ENCODE measurements at places on chromosomes 1 and 21. TPM values are rescaled to one million over a fixed set of nuclear protein-coding genes. Genes with fewer than 3 reads are reported as not detected.

AMPD2 gene
- 79.2 TPM for total RNA-seq

GRCh38 chr1:207695891-207696290, 51.0 kb downstream of the CR1L start:
- no peak overlapping the region for H3K27ac ChIP-seq
- H3K36me3 ChIP-seq, result no peaks in the 10 kb centered on the region
- no peak overlapping the region for H3K4me3 ChIP-seq
- H3K4me1 ChIP-seq, result no peaks in the 10 kb centered on the region
- H3K27me3 ChIP-seq, result peaks cover 31% of the 10 kb centered on the region
- no peak for DNase-seq

DNA sequence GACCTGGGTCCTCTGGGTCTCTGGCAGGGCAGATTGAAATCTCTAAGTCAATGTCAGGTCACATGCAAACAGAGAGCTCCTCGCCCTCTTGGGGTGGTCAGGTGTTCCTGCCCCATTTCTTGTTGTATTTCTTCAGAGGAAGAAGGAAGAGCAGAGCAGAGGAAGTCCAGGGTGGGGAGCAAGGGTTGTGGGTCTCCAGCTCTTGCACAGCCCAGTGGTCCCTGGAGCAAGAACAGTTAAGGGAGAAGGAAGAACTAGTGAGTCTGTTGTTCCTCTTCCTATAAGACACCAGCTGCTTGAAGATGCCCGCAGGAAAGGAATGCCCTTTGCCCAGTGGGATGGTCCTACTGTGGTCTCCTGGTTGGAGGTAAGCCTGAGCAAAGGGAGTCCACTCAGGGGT, 26.3 kb downstream of the MYOG start:
- peaks cover 10% of the 10 kb centered on the region for H3K27me3 ChIP-seq
- H3K27ac ChIP-seq, result no peak overlapping the region
- no peaks in the 10 kb centered on the region for H3K36me3 ChIP-seq
- no peak for DNase-seq
- H3K4me3 ChIP-seq, result no peak overlapping the region

GRCh38 chr1:204151552-204152309, at the start of gene ETNK2:
Gene ETNK2, minus strand, starts transcription at chr1:204152044. Its CDS starts 192 bp downstream, at chr1:204151852.
- peak within 1 kb of the TSS; percentile 79 for H3K4me3 ChIP-seq
- H3K36me3 ChIP-seq, result no peaks in the 10 kb centered on the region
- H3K27me3 ChIP-seq, result peaks cover 6% of the 10 kb centered on the region
- peak; percentile 66 for DNase-seq

DNA sequence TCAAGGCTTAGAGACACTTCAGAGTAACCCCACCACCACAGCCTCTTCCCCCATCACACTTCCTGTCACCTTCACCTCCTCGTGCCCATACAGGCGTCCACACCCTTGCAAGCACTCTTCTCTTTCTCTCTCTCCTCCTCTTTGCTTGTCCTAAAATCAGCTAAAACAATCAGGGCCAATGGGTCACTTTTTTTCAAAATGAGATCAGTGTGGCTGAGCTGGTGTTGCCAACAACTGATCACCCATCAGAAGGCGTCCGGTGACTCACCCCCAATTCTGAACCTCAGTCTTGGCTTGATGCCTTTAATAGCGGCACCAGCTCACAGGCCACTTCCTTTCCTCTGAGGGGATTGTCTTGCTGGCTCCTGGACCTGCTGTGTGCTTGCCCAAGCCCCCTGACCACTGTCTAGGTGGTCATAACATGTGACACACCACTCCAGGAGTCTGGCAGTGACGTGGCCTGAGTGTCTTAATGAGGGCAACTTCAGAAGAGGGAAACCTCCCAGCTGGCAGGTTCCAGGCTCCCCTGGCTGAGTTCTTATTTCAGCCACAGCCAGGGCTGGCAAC, 1.6 kb downstream of the DRAXIN start:
- no peak overlapping the region for H3K27ac ChIP-seq
- H3K36me3 ChIP-seq, result peaks cover 2% of the 10 kb centered on the region
- peaks cover 13% of the 10 kb centered on the region for H3K4me1 ChIP-seq
- peak overlapping the region; percentile 76 for H3K4me3 ChIP-seq

CD53 gene
- total RNA-seq, result 170 TPM

- no peaks in the 10 kb centered on the region for H3K36me3 ChIP-seq
- DNase-seq, result no peak
- no peak overlapping the region for H3K4me3 ChIP-seq
- peaks cover 7% of the 10 kb centered on the region for H3K4me1 ChIP-seq
- H3K27ac ChIP-seq, result no peak overlapping the region
Measured at GRCh38 chr1:39925721-39926342, 24.1 kb upstream of the MYCL start.

GPR37L1 gene
- not detected for total RNA-seq

- H3K4me3 ChIP-seq, result no peak overlapping the region
- no peak overlapping the region for H3K27ac ChIP-seq
- H3K4me1 ChIP-seq, result no peaks in the 10 kb centered on the region
- no peaks in the 10 kb centered on the region for H3K27me3 ChIP-seq
Measured at GRCh38 chr21:44555200-44555875, 3.3 kb downstream of the KRTAP10-3 start.

GRCh38 chr1:223462047-223462630, 68.9 kb downstream of the CCDC185 start:
- no peak overlapping the region for H3K4me3 ChIP-seq
- no peak for DNase-seq
- H3K36me3 ChIP-seq, result no peaks in the 10 kb centered on the region
- no peak overlapping the region for H3K27ac ChIP-seq
- no peaks in the 10 kb centered on the region for H3K27me3 ChIP-seq

DNA sequence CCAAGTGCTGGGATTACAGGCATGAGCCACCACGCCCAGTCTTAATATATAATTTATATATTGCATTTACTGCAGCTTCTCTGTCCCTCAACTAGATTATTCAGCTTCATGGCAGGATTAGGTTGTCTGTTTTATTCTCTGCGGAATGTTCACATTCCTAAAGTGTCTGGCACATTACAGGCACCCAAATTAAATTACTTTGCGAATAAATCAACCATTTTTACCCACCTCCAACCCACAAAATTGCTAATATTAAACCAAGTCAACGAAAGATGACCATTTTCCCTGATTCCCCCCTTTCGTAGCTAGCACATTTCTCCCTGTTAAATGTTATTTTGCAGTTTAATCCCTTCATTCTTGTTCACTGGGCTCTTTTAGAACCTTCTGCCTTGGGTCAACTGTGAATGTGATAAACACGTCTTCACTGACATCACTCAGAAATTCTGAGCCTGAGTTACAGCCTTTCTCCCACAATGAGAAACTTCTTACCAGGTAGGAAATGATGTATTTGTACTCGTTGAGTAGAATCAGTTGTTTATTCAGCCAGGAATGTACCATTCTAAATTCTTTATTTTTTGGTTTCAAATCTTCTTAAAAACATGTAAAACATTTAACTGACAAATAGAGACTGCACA, 35.9 kb downstream of the THAP3 start:
- no peak for DNase-seq
- no peak overlapping the region for H3K4me3 ChIP-seq
- H3K4me1 ChIP-seq, result no peaks in the 10 kb centered on the region
- no peak overlapping the region for H3K27ac ChIP-seq
- no peaks in the 10 kb centered on the region for H3K27me3 ChIP-seq
- peaks cover under 1% of the 10 kb centered on the region for H3K36me3 ChIP-seq

ADAMTS5 gene
- total RNA-seq, result not detected
